ENCODE measurements at places on chromosomes 2 and 18.

- DNase-seq: no peak
Observed at GRCh38 chr2:166768393-166769123, 119.7 kb upstream of the XIRP2 start.

DNA sequence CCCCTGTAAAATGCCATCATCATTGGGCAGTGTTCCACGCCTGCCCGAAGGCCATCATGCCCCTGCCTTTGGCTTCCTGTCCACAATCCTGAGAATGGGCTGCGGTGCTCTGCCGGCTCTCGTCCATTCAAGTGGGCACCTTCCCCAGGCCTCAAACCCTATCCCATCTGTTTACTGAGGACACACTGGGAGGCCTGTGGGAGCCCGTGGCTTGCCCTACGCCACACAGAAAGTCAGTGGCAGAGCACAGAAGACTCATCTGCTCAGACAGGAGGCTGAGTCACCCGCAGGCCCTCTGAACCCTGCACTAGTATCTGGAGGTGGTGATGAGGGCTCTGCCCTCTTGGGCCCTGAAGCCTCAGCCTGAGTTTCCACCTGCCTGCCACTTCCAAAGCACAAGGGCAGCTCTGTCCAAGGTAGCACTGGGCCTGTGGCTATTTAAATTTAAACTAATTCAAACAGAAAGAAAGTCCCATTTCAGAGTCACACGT, 19.1 kb upstream of the ANKRD53 start:
- no peak for DNase-seq

DNA sequence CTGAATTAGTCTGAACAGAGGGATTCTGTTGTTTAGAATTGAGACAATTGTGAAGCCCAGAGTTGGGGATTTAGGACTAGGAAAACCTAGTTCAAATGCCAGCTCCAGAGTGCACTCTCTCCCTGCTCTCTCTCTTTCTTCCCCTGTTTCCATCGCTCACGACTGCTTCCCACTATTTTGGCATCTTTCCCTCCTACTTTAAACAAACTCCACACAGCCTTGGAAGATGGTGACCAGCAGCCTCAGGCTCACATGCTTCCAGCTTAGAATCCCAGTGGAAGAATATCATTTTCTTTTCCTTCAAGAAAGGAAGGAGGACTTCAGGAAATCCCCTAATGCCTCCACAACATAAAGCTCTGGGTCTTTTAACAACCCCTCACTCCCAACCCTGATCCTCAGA, 6.1 kb upstream of the DNMT3A start:
- DNase-seq: no peak

DNA sequence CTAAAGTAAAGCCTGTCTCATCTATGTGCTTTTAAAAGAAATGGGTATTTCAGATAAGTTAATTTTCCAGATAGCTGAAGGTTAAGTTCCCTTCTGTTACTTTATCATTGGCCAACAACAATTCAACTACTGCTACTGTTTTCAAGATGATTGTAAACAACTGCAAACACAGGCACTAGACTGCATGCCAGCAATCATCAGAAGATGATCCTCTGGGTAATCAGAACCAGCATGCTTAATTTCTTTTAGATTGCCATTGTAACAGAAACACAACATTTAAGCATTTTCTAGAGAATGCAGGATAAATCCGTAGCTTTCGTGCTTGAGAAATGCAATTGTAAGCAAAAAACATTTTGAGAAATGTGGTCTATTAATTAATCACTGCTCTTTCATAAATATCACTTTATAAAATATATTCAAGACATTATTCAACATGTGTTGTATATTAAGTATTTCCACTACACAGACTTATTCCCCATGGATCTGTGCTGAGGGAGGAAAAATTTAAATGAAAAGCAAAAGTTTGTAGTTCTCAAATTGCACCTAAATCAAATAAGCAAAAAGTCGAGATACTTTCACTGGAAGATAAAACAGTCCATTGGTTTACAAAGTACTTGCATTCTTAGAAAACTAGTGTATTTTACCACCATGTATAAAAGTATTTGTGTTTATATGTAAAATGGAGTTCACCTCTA, 133.7 kb downstream of the ATL2 start:
- DNase-seq: no peak

GRCh38 chr2:174333372-174334277, 1.1 kb upstream of the SP9 start:
- no peak for DNase-seq

DNA sequence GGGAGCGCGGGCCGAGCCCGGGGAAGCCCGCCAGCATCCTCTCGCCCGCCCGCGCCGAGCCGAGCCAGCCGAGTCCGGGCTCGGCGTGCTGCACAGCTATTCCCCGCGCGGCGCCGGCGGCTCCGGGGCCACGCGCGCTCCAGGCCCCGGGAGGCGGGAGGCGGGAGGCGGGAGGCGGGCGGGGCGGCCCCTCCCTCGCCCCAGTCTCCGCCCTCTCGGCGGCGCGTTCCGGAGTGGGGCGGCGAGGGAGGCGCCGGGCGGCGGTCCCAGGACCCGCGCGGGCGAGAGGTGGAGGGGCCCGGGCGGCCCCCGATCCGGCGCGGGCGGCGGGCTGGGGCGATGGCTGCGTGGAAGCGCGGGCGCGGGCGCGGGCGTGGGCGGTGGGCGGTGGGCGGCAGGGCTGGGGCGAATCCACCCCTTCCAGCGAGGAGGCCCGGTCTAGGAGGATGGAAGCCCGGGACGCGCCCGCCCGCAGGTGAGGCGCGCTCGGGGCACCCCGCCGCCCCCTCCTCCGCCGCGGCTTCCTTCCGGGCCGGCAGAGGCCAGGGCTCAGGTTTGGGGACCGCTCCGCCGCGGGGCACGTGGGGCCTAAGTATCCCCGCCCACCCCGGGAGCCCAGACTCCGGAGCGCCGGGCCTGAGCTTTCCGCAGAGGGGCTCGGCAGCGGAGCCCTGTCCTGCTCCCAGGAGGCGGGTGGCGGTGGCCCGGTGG, at the start of gene ADCY3:
TSS of gene ADCY3 (minus strand) at position 140 of the 711 bp plus-strand sequence. CDS start 1,250 bp downstream, outside the sequence.
- peak; percentile 76 for DNase-seq

DNA sequence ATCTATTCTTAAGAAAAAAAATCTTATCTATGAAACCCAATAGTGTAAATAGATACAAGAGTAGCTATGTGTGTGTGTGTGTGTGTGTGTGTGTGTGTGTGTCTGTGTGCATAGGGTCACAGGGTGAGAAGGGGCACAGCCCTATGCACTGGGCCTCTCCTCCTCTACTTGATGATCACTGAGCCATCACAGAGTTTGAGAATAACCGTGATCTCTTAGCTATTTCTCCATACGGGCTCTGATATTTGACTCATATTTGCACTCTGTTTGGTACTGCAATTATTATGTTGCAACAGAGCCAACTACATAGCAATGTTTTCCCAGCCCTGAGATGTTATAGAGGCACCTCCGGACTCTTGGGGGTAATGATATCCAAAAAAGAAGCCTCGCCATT, 28.8 kb upstream of the SLC40A1 start:
- no peak for DNase-seq

DNA sequence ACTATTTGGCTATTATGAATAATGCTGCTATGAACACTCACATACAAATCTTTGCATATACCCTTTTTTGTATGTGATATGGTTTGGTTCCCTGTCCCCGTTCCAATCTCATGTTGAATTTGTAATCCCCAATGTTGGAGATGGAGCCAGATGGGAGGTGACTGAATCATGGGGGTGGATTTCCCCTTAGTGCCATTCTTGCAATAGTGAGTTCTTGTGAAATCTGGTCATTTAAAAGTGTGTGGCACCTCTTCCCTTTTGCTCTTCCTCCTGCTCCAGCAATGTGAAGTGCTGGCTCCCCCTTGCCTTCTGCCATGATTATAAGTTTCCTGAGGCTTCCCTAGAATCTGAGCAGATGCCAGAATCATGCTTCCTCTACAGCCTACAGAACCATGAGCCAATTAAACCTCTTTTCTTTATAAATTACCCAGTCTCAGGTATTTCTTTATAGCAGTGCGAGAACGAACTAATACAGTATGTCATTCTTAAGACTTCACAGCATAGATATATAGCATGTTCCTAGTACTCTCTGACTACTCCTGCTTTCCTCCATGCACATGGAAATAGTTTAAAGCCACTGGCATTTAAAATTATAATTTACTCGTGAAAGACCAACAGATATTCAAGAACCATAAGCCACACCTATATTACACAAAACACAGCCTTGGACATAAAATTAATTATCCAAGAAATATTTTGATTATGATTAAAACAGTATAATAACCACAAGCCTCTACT, 75.2 kb downstream of the COBLL1 start:
- DNase-seq: no peak

DNA sequence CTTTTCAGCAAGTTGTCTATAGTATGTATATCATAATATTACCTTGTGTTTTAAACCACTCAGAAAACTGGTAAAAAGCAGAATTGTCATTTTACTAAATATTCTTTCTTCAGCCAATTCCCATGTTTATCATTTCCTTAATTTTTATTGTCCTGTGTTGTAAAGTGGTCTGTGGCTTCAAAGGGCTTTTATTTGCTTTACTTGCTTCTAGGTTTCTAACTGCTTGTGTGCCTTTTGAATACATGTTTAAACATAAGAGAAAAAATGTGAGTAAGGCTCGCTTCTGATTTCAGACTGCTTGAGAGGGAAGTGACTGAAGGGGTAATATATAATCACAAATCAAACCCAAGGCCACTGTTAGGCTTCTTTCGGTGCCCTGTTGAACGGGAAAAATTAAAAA, 407.5 kb upstream of the NRP2 start:
- no peak for DNase-seq

DNA sequence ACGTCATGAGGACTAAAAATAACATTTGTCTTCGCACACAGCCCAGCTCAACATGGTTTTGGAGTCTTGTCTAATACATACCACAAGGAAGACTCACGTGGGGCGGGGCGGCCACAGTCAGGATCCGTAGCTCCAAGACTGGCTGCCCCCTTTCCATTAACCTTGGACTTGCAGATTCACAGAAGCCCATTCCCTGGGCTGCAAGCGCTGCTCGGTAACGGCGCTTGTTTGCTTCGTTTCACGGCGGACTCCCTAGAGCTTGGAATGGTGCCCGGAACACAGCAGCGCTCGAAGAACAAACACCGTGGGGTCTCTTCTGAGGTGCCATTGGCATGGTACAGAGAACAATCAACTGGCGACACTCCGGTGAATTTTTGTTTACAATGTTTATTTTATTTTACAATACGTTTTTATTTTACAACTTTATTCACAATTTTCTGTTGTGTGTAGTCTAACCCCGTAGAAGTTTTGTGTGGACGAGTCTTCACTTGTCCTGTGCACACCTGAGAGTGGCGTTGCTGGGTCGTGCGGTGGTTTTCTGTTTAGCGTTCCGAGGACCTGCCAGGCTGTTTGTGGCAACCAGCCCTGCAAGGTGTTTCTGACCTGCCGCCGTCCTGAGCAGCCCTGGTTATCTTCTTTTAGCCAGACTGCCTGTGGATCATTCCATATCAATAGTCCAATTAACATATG, 126.5 kb downstream of the GALR1 start:
- DNase-seq: no peak

DNA sequence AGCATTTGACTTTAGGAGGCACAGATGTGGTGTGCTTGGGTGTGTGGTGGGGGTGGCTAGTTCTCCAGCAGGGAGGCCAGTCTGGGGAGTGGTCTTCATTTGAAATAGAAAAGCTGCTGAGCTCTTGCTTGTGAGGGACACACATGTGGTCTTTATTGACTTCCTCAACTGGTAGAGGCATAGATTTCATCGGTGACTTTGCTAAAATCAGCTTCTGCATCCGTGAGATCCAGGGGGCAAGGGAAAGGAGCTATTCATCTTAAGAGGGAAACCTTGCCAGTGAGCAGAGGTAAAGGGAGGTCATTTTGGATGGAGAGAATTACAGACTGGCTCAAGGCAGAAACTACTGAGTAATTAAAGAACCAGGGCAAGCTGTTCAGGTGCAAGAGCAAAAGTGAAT, 4.7 kb downstream of the MAPRE3 start:
- no peak for DNase-seq

DNA sequence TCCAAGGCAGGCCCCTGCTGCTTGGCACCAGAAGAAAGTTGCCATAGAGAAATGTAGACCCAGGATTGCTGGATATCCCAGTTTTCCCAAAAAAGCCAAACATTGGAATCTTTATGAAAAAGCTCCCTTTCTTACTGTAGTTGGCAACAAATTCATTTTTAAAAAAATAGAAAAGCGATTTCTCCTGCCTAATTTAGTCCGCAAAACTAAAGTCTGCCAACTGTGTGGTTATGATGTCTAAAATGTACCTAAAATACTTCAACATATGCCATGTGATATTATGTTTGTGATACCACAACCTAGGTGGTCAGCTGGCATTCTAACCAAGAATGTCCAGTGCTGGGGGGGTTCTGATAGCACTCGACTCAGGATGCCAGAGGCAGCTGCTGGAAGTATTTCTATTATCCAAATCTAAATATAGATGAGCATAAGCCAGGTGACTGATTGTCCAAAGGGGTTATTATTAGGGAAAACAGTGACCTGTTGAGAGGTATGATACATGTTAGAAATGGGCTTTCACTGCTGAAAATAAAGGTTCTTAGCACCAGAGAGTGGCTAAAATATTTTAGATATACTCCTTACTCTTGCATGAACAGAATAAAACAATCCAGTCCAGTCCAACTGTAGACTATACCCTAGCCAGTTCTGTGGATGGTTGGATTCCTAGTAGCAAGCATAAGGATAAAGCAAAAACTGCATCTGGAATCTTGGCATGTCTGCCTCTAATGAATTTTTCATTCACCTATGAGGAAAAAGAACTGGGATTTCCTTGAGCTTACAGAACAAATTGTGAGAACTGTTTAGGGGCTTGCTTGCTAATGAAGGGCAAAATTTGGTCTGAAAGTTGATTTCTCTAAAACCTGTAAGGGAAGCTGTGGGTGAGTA, 101.7 kb downstream of the STK39 start:
- DNase-seq: no peak

DNA sequence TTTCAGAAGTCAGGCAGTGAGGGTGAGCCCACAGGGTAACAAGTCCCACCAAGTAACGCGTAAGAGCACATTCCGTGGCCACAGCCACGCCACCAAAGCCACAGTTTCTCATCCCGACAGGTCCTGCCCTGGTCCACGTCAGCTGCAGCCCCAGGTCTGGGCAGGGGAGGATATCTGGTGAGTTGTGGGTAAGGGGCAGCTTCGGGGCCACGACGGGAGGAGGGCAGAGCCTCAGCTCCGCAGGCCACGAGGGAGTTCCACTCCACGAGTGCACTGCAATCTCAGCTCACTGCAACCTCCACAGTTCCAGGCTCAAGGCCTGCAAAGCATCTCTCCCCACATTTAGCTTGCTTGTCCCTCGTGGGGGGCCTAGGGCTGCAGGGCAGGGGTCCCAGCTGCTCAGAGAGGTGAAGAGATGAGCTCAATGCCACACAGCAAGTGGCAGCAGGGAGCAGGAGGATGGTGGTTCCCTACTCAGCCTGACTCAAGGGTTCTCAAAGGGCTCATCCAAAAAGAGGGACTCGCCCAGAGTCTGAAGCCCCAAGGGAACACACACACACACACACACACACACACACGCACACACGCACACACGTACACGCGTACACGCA, 12.5 kb downstream of the SNORC start:
- DNase-seq: no peak
